Neural crest cell (in vitro differentiated cells): ENCODE measurements at places on chromosomes 5 and 9. TPM values are rescaled to one million over a fixed set of nuclear protein-coding genes. Genes with fewer than 3 reads are reported as not detected.

- no peak for DNase-seq
- no peaks in the 10 kb centered on the region for H3K4me1 ChIP-seq
- H3K27me3 ChIP-seq: no peaks in the 10 kb centered on the region
- no peaks in the 10 kb centered on the region for H3K36me3 ChIP-seq
- no peak overlapping the region for H3K4me3 ChIP-seq
- H3K27ac ChIP-seq: no peak overlapping the region
Measured at GRCh38 chr9:100697339-100697738, 119.5 kb downstream of the CAVIN4 start.

- H3K36me3 ChIP-seq: no peaks in the 10 kb centered on the region
- DNase-seq: no peak
- H3K27me3 ChIP-seq: no peaks in the 10 kb centered on the region
Measured at GRCh38 chr9:38486056-38486615, 61.9 kb upstream of the IGFBPL1 start.

GRCh38 chr9:130518943-130519799, 60.2 kb upstream of the FUBP3 start:
- H3K36me3 ChIP-seq: no peaks in the 10 kb centered on the region
- H3K4me1 ChIP-seq: peaks cover 27% of the 10 kb centered on the region
- peaks cover 2% of the 10 kb centered on the region for H3K27me3 ChIP-seq
- H3K27ac ChIP-seq: no peak overlapping the region

- no peak overlapping the region for H3K4me3 ChIP-seq
- H3K27ac ChIP-seq: peak overlapping the region; percentile 58
Measured at GRCh38 chr5:127353327-127353726, 62.7 kb downstream of the MEGF10 start.

- H3K27me3 ChIP-seq: no peaks in the 10 kb centered on the region
- H3K4me1 ChIP-seq: peaks cover 9% of the 10 kb centered on the region
- H3K4me3 ChIP-seq: no peak overlapping the region
- H3K27ac ChIP-seq: no peak overlapping the region
- DNase-seq: no peak
Measured at GRCh38 chr5:65062469-65063083, 293.8 kb downstream of the CWC27 start.

CDC37L1 gene
- total RNA-seq: 9.3 and 9.4 TPM in 2 replicates

- peaks cover 4% of the 10 kb centered on the region for H3K4me1 ChIP-seq
- H3K36me3 ChIP-seq: no peaks in the 10 kb centered on the region
- H3K27me3 ChIP-seq: no peaks in the 10 kb centered on the region
- DNase-seq: no peak
- H3K27ac ChIP-seq: peak overlapping the region; percentile 53
Measured at GRCh38 chr9:6845128-6845826, 87.5 kb downstream of the KDM4C start.

SLC12A7 gene
- total RNA-seq: 34.7 and 40.7 TPM in 2 replicates

HEMGN gene
- not detected in 2 replicates for total RNA-seq

- H3K36me3 ChIP-seq: no peaks in the 10 kb centered on the region
- no peak overlapping the region for H3K27ac ChIP-seq
- H3K4me1 ChIP-seq: no peaks in the 10 kb centered on the region
- H3K4me3 ChIP-seq: no peak overlapping the region
Measured at GRCh38 chr9:86706391-86706790, 240.9 kb downstream of the GAS1 start.

DNA sequence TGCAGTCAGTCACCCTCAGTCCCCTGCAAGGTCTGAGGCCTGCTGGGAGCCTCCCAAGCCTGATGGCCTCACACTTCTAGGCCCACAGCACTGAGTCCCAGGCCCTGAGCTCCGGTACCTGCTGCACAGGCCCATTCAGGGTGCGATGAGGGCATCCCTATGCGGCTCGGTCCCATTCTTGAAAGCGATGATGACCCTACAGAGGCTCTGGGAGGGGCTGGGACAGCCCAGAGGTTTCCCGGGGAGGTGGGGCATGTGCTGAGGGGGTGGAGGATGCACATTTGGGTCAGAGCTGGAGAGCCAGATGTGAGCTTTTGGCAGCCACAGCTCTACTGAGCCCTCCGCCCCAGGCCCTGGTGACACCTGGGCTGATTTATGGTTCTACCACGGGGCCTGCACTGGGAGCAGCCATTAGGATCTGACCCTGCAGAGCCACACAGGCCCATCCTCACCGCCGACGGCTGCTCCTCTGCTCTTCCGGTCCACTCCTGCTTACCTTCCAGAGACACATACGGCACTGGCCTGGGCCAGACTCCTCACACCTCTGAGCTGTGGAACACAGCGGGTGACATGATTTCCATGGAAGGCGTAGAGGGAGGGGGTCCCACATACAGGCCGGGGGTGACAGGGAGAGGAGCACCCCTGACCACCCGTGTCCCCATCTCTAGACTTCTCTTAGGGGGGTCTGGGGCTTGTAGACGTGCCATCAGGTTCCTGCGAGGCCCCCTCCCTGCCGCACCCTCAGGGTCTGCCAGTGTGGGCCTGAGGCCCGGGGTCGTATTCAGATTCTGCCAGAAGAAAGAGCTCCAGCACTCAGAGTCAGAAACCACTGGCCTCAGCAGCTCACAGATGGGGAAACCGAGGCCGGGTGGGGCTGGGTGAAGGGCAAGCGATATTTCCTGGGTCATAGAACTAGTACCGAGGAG, 53.4 kb downstream of the COL23A1 start:
- no peak overlapping the region for H3K4me3 ChIP-seq
- peaks cover 31% of the 10 kb centered on the region for H3K4me1 ChIP-seq
- H3K27ac ChIP-seq: no peak overlapping the region
- peaks cover 10% of the 10 kb centered on the region for H3K27me3 ChIP-seq

LCP2 gene
- total RNA-seq: not detected in 2 replicates

- DNase-seq: peak; percentile 54
- peak within 1 kb of the TSS; percentile 96 for H3K4me3 ChIP-seq
- H3K4me1 ChIP-seq: peaks cover 60% of the 10 kb centered on the region
Measured at GRCh38 chr5:151686674-151687407, at the start of gene SPARC. Gene SPARC (minus strand): TSS chr5:151686915. CDS start chr5:151676188, 10,727 bp downstream.

DNA sequence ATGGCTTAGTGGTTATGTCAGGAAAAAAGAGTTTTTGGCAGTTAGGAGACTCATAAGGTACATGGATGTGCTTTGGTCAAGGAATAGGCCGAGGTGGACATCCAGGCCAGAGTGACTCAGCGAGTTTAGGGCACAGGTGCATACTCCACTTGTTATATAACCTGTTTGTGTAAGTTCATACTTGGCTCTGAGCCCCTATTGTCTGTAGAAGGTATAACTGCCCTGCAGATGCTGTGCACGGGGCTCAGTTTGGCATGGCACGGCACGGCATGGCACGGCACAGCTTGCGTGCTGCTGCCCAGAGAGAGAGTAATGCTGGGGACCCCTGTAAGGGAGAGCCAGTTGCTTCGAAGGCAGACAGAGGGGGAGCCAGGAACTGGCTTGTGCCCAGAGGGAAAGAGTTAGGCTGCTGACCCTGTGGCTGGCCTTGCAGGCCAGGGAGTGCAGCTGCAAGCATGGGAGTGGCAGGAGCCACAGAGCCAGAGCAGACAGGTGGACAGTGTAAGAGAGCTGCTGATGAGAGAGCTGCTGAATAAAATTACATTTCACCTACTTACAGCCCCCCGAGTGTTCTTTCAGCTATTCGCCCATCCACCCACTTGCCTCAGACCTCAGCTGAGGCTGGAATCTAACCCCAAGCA, 32.2 kb downstream of the GCNT4 start:
- peaks cover 2% of the 10 kb centered on the region for H3K27me3 ChIP-seq
- no peaks in the 10 kb centered on the region for H3K36me3 ChIP-seq
- H3K4me1 ChIP-seq: no peaks in the 10 kb centered on the region
- H3K4me3 ChIP-seq: no peak overlapping the region
- DNase-seq: no peak

DNA sequence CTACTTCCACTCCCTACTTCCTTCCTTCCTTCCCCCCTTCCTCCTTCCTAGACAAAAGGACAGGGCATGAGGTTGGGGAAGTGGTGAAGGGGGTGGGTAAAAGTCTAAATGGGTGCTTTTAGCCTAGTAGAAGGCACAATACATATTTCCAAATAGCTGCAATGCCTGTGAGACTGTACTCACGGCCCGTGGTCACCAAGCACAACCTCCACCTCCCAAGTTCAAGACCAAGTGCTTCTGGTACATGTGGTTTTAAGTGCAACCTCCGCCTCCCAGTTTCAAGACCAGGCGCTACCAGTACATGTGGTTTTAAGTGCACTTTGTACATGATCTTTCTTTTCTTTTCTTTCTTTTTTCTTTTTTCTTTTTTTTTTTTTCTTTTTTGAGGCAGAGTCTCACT, 14.5 kb upstream of the NTNG2 start:
- H3K4me1 ChIP-seq: peaks cover 4% of the 10 kb centered on the region
- no peaks in the 10 kb centered on the region for H3K36me3 ChIP-seq
- no peak overlapping the region for H3K27ac ChIP-seq
- no peak for DNase-seq

TTC16 gene
- not detected in 2 replicates for total RNA-seq

GRCh38 chr5:15763754-15764153, 263.8 kb downstream of the FBXL7 start:
- no peaks in the 10 kb centered on the region for H3K27me3 ChIP-seq
- no peaks in the 10 kb centered on the region for H3K36me3 ChIP-seq
- no peak overlapping the region for H3K4me3 ChIP-seq
- no peak overlapping the region for H3K27ac ChIP-seq
- H3K4me1 ChIP-seq: no peaks in the 10 kb centered on the region

- H3K27ac ChIP-seq: no peak overlapping the region
- H3K4me3 ChIP-seq: no peak overlapping the region
- no peaks in the 10 kb centered on the region for H3K36me3 ChIP-seq
Measured at GRCh38 chr5:109170629-109171350, 239.0 kb downstream of the PJA2 start.
